ENCODE measurements at places on chromosomes 16 and 17.

DNA sequence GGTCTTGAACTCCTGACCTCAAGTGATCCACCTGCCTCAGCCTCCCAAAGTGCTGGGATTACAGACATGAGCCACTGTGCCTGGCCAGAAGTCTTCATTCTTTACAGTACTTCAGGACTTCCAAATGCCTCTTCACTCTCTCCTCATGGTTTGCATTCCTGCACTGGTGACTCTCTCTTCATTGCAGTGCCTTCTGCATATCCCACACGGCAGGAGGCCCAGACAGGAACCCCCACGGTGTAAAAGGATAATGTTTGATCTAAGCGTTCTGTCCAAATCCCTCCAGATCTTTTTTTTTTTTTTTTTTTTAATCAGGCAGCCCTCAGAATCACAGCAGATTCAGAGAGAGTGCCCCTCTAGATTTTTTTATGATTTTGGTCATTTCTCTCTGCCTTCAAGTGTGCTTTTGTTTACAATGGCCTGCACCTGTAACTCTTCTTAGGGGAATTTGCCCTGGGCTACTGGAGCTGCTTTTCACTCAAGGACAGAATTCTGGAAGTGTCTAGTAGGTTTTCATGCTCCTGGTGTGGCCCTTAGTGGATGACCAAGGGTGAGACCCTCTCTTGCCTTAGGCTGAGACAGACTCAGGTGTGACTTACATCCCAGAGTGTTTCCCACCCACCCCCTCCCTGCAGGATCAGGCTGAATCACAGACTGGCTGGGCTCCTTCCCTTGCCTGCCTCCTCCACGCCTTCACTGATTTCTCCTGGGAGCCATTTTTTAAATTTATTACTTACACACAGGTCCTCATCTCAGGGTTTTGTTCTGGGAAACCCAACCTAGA is 19.8 kb upstream of the NF1 start:
- no peak for DNase-seq

GRCh38 chr17:9032583-9032982 is 11.3 kb downstream of the NTN1 start:
- no peak for DNase-seq

DNA sequence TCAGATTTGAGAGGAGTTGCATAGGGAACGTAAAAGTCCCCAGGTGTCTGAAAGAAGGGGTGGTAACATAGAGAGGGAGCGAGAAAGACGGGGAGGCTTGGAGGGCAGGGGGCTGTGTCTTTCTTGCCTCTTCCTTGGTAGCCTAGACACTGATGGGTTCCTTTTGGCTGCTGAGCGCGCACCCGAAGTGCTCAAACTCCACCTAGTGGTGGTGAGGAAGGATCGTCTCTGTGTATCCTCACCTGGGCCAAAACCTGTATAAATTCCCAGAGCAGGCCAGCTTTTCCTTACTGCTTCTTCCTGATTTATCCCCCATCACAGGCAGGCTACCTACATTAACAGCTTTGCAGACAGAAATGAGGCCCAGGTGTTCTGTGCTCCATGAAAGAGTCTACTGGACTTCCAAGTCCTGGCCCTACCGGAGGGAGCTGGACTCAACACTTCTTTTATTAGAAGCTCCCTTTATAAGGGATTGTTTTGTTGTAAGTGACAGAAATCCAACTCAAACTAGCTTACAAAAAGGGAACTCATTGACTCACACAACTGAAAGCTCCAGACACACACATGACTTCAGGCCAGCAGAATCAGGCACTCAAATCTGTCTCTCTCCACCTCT is 5.5 kb upstream of the SLC25A35 start:
- peak; percentile 71 for DNase-seq

GRCh38 chr16:16805809-16806208 is 426.9 kb downstream of the NPIPA7 start:
- DNase-seq = no peak

DNA sequence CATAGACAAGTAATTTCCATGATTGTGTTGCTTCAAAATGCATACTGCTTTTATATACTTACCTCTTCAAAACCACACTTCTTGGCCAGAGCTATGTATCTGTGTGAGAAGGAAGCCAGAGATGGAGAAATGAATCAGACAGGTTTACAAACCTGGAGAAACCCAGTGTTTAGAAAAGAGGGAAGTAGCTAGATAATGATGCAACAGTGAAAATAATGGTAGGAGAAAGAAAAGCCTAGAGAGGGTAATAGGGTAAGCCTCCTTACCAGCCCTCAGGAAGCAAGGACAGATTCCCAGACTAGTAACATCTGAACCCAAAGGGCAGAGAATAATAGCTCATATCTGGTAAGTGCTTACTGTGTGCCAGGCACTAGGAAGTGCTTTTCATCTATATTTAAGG is 250.3 kb upstream of the CDH11 start:
- no peak for DNase-seq

DNA sequence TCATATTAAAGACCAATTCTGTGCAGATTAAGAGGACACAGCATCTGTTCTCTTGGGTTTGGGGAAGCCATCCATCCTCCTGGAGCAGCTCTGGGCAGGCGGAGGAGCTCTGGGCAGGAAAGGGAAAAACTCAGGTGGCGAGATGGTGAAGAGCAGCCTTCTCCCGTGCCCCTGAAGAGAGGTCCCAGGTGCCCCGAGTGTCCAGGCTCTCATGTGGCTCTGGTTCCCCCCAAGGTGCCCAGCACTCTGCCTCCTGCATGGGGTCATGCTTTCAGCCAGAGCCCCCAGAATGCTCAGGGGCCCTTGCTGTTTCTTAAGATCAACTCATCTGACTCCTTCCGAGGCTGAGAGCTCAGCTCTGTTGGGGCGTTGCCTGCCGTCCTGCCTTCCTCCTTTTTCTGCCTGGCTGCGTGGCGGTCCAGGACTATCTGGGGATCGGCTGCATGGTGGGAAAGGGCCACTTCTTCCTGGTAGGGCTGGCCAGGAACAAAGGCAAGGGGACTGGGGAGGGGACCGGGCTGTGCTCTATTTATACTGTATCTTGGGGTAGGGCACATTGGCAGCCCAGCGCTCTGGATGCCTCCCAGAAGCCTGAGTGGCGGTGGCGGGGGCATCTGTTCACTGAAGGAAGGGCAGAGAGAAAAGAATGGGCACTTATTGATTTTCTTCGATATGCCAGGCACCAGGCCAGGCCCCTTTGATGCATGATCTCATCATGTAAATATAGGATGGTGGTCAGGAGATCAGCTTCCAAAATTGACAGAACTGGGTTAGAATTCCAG is 103.2 kb upstream of the SDK2 start:
- no peak for DNase-seq

- DNase-seq = no peak
Observed at GRCh38 chr16:15970202-15970601, 20.8 kb downstream of the ABCC1 start.

DNA sequence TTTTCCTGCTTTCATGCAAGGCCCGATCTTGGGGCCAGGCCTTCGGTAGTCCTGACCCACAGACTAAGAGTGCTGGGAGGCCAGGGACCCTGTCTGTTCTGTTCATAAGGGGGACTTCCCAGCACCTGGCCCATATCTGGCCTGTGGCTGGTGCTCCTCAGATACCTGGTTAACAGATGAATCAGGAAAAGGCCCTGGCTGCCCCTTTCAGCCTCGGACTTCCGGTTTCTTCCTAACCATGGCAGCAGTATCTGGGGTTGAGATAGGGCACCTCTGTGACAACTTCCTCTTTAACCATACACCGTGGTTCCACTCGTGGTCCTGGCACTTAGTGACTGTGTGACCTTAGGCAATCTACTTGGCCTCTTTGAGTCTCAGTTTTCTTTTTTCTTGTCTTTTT is 18.4 kb downstream of the PLCG2 start:
- no peak for DNase-seq

- no peak for DNase-seq
Observed at GRCh38 chr16:81987706-81988105, 23.6 kb downstream of the SDR42E1 start.

- DNase-seq = no peak
Observed at GRCh38 chr17:6660101-6660500, 8.5 kb downstream of the C17orf100 start.

- DNase-seq = peak; percentile 79
Observed at GRCh38 chr16:55465077-55465896, 13.7 kb upstream of the MMP2 start.

DNA sequence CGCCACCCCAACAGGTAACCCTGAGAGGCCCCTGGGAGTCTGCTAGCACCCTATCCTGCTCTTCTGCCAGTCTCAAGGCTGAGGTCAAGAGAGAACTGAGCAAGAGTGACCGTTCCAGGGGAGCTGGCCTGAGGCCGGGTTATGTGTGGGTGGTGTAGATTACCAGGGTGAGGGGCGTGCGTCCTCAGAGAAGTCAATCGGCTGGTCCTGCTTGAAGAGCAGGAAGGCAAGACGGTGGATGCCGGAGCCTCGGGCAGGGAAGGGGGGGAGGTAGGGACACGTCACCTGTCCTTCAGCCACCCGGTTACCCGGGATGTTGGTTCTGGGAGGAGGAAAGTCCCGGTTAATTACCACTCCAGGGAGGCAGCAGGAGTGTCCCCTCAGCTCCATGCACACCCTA is 2.6 kb upstream of the TRIM65 start:
- no peak for DNase-seq

DNA sequence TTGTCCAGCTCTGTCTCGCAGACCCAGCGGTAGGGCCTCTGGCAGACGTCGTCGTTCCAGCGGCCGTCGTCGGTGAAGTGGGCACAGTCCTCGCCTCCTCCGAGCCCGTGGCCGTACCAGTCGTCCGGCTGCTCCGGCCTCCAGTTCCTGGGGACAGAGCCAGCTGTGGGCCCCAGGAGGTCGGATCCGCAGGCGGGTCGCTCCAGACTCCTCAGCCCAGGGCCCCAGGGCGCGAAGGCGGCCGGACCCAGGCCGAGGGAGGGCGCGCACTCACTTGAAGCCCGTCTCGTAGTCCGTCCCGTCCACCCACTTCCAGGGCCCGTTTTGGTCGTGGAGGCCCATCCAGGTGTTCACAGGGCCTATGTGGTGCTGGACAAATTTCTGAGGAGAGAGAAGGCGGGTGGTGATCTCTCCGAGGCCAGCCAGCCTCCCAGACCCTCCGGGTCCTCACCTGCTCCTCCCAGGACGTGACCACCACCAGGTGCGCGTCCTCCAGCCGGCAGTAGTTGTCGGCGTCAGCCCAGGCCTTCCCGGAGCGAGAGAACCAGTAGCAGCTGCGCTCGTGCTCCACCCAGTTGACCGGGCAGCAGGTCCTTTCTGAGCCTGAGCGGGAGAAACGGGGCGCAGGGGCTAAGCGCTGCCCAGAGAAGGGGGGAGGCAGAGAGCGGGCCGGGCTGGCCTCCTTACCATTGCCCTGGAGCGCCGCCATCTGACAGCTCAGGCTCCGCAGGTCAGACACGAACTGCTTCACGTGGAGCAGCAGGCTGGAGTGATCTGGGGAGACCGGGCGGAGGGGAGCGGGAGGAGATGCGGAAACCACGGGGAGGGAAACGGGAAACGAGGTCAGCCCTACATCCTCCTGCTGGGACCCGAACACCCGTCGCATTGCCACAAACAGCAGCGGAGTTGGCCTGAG is 5.2 kb downstream of the ASGR1 start:
- DNase-seq = peak; percentile 69

GRCh38 chr16:85027958-85028684 is 526 bp downstream of the KIAA0513 start:
- DNase-seq = no peak

GRCh38 chr16:15059324-15059723 is 3.5 kb upstream of the NTAN1 start:
- DNase-seq = no peak

- no peak for DNase-seq
Observed at GRCh38 chr16:48499923-48500381, 110.0 kb downstream of the N4BP1 start.
